Hematopoietic multipotent progenitor cell treated with erythropoietin and hydrocortisone succinate and interleukin-3 and kit ligand, for 15 days (in vitro differentiated cells): ENCODE measurements at places on chromosomes 7 and 10.
A peak's percentile ranks its signal among the peaks of the same experiment; 100 is the strongest.

DNA sequence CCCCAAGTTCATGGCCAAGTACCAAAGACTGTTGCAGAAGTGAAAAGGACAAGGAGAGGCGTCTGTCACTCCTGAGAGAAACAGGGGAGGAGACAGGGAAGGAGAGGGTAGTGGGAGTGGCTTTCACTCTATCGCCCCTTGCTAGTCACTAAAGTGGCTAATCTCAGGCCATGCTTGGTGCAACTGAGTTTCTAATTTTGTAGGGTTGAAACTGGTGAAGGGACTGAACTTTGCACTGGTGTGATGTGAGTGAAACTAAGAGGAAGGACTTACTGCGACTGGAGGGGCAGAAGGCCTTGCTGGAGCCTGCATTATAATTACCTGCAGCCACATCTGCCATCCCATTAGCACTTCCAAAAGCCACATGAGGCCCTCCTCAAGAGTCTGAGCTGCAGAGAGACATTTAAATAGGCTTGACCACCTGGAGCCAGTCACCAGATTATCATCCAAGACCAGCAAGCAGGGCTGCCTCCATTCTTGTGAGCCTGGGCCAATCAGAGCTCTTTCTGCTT lies 107.2 kb upstream of the EEPD1 start:
- no peak for DNase-seq

DNA sequence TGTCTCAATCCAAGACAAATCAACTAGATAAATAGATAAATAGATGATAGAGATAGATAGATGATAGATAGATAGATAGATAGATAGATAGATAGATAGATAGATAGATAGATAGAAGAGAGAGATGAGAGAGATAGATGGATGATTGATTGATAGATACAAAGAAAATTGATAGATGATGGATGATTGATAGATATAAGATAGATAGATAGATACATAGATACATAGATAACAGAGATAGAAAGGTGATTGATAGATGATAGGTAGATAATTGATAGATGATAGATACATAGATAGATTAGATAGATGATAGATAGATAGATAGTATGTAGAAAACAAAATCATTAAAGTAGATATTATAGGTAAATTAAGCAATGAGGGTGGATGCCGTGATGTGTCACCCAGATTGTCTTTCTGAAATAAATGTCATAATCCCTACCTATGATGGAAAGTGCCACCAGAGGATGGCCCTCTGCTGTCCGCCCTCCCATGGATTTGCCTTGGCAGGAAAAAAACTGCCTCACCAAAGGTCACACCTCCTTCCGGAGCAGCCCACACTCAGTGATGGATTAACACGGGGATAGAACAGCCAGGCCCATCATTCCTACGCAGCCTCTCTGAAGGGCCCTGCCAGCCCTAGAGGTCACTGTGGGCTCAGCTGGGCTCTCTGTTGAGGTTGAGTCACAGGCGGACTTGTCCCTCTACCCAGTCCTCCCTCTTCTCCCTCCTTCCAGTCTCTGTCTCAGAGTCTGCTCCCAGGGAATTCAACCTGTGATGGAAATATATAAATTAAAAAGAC lies 50.8 kb downstream of the KCNH2 start:
- DNase-seq, result no peak

- DNase-seq, result no peak
Measured at GRCh38 chr7:158946329-158946728, 90.0 kb downstream of the DYNC2I1 start.

DNA sequence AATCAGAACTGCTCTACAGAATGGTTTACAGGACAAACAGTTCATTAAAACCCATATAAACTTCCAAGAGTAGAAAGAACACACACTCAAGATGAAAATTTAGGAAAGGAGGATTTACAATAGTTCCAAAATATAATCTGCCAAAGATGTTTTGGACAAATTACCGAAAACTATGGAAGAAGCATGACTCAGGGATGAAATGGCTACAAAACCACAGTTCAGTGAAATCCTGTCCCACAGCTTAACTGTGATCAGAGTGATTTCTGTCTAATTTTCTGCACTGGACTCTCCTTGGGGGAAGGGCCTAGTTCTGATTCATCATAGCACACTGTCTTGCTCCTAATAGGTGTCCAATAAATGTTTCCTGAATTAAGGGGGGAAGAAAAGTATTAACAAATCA lies 82.2 kb downstream of the HIPK2 start:
- DNase-seq, result no peak

GRCh38 chr10:7233259-7233991 lies 177.4 kb downstream of the SFMBT2 start:
- peak; percentile 6 for DNase-seq

GRCh38 chr10:126041804-126042231 lies 145.5 kb downstream of the FANK1 start:
- DNase-seq, result no peak

DNA sequence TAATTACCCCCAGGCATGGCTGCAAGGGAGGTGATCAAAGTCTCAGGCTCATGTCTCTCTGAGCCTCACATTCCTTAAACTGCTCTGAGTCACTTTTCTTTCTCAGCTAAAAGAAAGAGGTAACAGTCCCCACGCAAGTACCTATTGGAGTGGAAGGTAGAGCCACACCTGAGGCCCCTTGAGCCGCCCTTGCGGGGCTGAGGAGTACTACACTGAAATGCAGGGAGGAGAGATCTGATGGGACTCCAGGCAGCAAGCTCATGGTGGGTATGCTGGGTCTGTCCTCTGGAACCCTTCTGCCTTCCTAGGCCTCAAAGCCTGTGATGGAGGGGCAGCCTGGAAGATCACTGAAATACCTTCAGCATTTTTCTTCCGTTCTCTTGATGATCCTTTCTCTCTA lies 960.0 kb downstream of the DNAJB9 start:
- no peak for DNase-seq

DNA sequence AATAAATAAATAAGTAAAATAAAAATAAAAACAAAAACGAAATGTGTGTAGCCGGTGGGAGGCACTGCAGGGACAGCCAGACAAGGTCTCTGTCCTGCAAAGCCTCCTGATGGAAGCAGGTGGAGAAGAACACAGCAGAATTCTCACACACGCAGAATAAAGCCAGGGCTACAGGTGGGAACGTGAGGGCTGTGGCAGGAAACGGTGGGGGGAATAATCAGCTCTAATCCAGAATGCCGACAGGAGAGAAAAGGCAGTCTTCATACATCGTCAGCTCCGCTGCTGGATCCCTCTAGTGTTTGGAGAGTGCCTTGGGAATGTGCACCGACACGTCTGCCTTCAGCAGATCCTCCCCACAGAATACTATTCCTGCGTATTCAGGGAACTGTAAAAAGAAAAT lies 6.8 kb upstream of the SNX8 start:
- no peak for DNase-seq

DNA sequence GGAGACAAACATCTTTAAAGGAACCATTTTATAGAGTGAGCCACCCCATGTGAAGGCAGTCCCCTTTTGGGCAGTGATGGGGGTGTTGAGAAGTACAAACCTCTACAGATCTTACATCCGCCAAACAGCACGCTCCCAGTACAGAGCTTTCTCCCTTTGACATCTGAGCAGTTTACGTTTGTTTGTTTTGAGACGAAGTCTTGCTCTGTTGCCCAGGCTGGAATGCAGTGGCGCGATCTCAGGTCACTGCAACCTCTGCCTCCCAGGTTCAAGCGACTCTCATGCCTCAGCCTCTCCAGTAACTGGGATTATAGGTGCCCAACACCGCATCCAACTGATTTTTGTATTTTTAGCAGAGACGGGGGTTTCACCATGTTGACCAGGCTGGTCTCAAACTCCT lies 128.9 kb downstream of the CCDC3 start:
- DNase-seq, result no peak

- no peak for DNase-seq
Measured at GRCh38 chr7:90092506-90092905, 61.8 kb upstream of the STEAP1 start.

GRCh38 chr7:148021507-148022045 lies 569.0 kb upstream of the C7orf33 start:
- no peak for DNase-seq

- DNase-seq, result no peak
Measured at GRCh38 chr7:114937446-114937845, 15.6 kb downstream of the MDFIC start.

GRCh38 chr10:76558996-76559891 lies 1078.4 kb downstream of the KCNMA1 start:
- DNase-seq, result no peak
